Activated CD8-positive, alpha-beta memory T cell treated with anti-CD3 and anti-CD28 coated beads for 1 hour (primary cell): ENCODE measurements at places on chromosomes 6 and 20.

DNA sequence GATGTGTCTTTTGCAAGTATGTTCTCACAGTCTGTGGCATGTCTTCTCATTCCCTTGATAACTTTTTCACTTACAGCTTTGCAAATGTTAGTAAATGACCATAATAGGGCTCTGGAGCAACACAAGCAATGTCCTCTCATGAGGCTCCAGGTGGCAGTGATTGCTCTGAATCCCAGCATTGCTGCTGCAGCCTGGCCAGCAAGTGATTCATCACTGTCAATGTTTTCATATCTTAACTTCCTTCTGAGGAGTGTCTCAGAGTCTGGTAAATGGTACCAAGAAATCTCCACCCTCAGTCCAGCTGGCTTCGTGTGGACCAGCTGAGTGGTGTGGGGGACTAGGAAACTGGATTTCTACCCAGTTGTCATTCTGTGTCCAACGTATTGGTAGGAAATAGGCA lies 139.6 kb downstream of the MYLK4 start:
- DNase-seq, result no peak

DNA sequence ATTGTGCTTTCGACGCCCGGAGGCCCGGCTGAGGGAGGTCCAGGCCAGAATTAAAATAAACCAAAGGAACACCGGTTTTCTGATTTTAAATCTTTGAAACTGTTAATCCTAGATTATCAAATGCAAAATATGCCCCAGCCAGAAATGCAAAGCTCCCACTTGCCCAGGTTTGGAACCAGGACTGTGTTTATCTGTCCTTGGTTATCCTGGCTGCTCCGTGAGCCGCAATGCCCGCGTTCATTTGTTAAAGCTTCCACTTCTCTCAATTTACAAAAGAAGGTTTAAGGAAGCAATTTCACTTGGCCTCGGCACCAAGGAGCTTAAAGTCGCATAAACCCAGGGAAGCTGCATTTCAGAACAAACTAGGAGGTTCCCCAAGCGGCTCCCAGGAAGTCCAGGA lies 250.0 kb downstream of the TAF4 start:
- DNase-seq, result no peak

DNA sequence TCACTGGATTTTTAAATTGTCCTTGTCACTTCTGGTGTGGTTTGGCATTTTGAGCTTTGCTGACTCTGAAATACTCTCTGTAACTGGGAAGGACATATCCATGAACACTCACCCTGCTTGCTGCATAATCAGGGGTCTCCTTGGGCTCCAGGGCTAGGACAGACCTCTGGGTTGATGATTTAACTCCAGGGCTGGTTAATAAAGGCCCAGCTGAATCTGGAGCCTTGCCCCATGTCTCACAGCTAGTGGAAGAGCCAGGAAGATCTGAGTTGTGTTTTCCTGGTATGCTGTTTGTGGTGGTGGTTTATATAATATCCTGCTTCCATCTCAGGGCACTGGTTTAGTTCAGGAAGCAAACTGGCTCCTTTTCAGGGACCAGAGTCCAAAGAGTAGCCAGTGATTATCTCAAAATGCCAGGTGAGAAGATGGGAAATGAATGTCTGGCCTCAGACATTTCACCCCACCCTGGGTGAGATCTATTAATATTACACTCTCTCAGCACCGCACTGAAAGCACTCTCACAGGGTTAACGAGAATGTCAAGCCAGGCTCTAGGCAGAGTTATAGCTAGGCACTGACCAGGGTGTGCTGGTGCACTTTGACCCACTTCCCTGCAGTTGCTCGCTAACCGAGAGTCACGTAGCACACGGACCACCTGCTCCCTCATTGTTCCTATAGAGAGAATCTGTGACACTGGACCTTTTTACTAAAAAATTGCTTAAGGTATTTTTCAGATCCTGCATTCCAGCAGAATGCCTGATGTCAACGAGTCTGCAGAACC lies 90.1 kb upstream of the SLC22A16 start:
- DNase-seq, result no peak

DNA sequence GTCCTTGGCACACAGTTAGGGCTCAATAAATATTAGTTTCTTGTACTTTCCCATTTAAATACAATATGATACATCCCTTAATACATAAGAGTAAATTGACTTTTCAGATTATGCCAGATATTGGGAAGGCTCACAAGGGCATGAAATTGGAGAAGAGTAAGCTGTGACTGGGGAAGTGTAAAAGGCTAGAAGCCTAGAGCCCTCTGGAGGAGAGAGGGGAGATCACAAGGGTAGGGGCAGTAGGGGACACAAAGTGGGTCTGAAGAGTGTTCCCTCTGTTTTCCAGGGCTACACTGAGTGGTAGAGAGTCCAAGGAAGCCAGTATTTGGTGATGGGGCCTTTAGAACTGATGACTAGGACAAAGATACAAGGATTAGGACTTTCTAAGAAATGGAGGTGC lies 562.9 kb upstream of the CHD6 start:
- DNase-seq, result no peak

DNA sequence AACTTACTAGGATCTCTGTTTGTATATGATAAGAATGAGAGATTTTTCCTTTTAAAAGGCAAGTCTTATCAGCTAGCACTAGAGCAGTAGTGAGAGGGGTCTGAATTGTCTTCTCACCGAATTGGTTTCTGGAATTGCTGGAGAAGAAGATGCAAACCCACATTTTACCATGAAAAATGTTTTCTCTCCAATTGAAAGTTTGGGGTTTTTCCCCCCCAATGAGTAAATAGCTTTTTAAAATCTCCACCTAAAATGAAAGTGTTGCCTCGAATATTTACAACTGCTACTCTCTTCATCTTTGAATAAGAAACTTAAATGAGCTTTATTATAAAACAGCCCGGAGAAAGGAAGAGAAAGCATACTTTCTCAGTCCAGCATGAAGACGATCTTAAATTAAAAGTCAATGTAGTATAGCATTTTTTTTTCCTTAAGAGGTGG lies 1.8 kb downstream of the TCF21 start:
- no peak for DNase-seq

- DNase-seq, result no peak
These were observed 7.7 kb upstream of the MRGBP start for GRCh38 chr20:62788607-62789006.

DNA sequence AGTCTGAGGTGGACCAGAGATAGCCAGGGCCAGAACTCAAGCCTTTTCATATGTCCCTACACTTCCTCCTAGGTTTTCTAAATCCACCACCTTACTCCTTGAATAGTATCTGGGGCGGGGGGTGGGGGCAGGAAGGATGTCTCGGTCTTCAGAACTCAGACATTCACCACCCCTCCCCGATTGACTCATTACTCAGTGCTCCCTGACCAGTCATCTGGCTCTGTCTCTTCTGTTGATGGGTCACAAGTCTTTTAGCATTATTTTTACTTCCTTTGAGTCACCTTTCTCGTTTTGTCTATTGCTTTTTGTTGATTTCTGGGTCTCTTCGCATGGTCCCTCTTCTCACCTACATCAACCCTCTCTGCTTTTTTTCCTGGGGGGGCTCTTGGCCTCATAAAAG lies 23.3 kb downstream of the NOX3 start:
- no peak for DNase-seq

GRCh38 chr6:88908598-88909548 lies 54.5 kb downstream of the RNGTT start:
- DNase-seq, result no peak

DNA sequence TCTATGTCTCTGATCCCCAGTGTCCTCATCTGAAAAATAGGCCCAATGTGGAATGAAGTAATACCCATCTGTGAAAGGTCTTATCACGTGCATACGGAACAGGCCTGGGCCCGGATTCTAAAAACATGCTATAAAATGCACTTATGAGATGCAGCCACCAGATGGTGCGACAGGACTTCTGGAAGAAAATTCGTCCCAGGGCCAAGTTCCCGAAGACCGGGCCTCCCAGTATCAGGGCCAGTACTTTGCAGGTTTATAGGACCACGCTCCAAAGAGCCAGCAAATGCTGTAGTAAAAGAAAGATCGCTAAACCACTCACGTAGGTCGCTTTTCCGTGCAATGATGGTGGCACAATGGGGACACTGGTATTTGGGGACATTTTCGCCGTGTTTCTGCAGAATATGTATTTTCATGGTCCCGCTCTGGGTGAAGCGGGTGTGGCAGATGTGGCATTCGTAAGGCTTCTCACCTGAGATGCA lies 10.6 kb downstream of the CTCFL start:
- DNase-seq, result no peak

- DNase-seq, result no peak
These were observed 40.4 kb upstream of the RAB23 start for GRCh38 chr6:57262488-57262887.

- no peak for DNase-seq
These were observed 705.9 kb downstream of the PTPRT start for GRCh38 chr20:42483730-42484303.

GRCh38 chr6:32382757-32383420 lies 11.2 kb upstream of the TSBP1 start:
- DNase-seq, result no peak

GRCh38 chr6:158109748-158110147 lies 58.3 kb downstream of the SERAC1 start:
- no peak for DNase-seq

DNA sequence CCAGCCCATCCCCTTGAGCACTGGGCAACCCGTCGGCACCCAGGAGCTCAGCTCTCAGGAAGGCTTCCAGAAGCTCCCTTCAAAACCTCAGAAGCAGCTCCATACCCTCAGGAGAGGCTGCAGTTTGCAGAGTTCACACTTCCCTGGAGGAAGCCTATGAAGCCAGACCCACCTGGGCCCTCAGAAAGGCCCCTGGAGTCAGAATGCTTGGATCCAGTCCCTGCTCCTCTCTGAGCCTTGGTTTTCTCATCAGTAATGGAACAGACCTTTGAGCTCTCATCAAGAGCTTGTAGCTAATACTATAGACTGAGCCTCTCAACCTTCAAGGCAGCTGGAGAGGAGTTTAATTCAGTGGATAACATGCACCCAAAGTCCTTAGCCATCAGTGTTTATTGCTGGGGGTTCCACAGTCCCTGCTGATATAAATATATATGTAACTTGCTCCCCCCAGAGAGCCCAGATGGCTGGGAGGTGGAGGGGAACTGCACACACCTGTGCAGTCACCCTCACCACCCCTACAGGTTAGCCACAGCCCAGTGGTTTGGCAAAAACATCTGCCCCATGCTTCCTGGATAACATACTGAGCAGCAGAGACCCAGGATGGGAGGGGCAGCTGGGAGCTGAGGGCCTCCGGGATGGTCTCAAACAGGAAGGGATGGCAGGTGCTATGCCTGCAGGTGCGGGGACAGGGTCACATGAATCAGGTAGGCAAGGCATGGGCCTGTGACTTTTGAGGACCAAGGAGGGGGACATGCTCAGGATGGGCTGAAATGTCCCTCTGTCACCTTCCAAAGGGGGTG lies 120.1 kb downstream of the SNX5 start:
- DNase-seq, result no peak

DNA sequence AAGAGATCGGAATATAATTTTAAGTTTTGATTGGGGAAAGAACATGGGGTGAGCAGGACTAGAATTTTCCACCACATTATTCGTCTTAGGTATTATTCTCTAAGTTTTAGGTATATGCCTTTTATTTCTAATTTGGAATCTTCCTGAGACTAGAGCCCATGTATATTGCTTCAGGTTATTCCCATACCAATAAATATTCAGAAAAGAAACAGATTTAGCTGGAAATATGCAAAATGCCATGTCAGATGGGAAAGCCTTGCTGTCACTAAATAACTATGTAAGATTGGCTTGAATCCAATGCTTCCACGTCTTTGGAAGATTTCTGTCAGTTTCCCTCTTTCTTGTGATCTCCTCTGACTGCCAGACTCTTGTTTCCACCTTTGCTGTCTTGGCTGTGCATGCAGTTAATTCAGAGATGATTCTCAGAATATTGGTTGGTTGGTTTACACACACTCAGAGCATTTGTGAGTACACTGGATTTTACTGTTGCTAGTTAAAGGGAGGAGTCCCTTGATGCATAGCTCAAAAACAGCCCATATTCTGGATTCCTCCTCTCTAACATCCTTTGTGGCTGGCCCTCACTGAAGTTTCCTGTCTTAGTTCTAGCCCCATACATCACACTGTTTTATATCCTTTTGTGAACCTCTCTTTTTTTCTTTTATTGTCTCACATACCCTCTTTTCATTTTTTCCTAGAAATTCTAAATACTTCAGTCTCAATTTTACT lies 64.3 kb downstream of the GRM1 start:
- DNase-seq, result no peak

GRCh38 chr6:118639054-118639964 lies 12.1 kb downstream of the CEP85L start:
- DNase-seq, result no peak
